ENCODE measurements at places on chromosomes 7 and 10.

- no peak for DNase-seq
These were observed 926 bp upstream of the C7orf33 start for GRCh38 chr7:148589640-148590039.

DNA sequence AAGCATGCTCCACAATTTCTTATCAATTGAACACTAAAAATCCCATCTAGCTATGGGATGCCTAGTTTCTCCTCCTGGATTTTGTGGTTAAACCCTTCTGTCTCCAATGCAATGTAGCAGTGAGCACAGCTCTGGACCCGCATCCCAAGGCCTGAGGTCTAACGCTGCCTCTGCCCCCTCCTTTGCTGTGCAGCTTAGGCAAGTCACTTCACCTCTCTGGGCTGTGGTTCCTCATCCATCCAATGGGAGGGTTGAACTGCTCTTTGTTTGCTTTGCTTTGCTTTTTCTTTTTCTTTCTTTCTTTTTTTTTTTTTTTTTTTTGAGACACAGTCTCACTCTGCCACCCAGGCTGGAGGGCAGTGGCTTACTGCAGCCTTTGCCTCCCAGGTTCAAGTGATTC lies 69.2 kb downstream of the PARP12 start:
- DNase-seq, result no peak

- DNase-seq, result no peak
These were observed 755.3 kb upstream of the GALNT17 start for GRCh38 chr7:70376561-70377031.

DNA sequence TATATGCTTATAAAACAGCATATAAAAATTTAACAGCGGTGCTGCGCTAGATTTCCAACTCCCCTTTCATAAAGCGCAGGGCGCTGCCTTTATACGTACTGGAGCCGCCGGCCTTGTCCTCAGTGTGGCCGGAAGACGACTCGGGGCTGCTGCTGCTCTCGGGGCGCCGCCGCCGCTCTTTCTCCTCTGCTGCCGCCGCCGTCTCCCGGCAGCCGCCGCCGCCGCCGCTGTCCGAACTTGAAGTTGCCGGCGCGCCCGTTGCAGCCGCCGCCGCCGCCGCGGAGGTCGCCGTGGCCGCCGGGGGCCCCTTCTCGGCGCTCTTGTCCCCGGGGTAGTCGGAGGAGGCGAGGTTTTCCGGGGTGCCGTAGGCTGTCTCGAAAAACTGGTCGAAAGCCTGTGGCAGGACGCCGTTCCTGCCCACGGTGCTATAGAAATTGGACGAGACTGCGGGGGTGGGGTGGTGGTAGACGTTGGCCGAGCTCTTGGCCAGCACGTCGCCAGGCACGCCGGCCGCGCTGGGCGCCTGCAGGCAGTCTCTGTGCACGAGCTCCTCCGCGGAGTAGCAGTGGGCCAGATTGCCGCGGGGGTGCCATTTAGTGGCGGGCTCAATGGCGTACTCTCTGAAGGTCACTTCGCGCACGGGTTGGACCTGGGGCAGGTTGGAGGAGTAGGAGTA lies 557 bp downstream of the HOXA11 start:
- DNase-seq, result peak; percentile 70

DNA sequence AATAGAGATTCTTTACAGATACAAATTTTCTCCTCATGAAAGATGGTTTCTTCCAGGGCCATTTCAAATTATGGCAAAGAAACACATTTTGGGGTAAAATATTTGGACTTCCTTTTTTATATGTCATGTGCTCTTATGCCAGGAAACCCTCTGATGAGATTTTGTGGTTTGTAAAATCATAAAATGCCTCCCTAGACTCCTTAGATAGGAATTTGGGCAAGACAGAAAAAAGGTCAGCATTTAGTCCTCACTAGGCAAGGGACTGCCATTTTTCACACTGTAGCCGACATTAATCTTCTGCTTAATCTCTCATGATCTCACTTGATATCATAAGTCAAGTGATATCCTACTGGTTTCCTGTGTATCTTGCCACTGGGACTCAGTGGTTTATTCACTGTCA lies 286.4 kb downstream of the ARHGAP12 start:
- DNase-seq, result no peak

DNA sequence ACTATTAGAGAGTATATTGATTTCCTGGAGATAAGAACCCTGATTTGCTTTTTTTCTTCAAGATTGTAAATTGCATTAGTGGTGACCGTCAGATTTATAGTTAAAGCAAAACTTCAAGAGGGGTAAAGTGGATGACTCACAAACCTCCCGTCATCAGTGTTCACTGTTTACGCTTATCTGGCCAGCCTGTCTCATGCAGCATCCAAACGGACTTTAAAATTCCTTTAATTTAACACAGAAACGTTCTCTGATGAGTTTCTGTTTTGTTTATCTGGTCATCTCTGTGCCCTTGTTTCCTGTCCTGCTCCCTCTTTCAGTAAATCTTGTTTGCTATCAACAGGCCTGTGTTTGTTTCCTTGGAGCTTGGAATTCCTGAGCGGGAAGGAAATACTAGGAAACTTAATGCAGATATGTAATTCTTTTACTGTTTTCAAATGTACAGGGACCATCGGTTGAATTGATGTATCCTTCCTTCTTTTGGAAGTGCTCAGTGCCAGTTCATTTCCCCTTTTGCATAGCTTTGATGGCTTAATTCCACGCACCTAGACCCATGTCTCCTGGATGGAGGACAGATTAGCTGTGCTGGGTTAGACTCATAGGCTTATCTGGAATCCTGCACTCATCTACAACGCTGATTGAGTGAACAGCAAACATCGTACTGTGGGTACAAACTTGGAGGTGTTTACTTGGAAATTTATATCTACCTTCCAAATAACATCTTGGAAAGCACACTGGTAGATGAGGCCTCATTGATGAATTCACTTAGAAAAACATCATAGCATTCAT lies 21.3 kb downstream of the PTPRE start:
- no peak for DNase-seq

DNA sequence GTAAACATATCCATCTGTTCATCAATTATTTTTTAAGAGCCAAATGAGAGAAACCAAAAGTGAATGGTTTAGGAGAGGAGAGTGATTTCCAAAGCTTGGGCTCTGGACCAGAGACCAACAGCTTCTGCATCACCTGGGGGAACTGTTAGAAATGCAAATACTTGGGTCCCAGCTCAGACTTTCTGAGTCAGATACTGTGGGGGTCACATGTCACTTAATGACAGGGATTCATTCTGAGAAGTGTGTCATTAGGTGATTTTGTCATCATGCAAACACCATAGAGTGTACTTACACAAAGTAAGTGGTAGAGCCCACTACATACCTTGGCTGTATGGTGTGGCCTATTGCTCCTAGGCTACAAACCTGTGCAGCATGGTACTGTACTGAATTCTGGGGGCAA lies 128.5 kb upstream of the PRR15 start:
- no peak for DNase-seq

- DNase-seq, result no peak
These were observed 601.3 kb upstream of the GHITM start for GRCh38 chr10:83538047-83538446.

DNA sequence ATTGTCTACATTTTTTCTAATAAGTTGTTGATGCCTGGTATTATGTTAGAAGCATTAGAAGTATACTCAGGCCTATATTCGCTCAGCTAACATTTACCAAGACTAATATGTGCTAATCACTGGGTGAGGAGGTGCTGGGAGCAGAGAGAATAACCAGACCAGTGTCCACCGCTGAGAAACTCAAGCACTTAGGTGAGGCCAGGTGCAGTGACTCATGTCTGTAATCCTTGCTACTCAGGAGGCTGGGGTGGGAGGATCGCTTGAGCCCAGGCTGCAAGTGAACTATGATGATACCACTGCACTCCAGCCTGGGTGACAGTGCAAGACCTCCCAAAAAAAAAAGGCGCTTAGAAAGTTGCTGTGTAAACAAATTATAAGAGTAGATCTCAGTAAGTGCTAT lies 182.2 kb upstream of the AOAH start:
- DNase-seq, result no peak

- peak; percentile 10 for DNase-seq
These were observed 45.4 kb upstream of the MBL2 start for GRCh38 chr10:52818019-52818418.

- no peak for DNase-seq
These were observed 292.9 kb upstream of the PITRM1 start for GRCh38 chr10:3465406-3465891.

DNA sequence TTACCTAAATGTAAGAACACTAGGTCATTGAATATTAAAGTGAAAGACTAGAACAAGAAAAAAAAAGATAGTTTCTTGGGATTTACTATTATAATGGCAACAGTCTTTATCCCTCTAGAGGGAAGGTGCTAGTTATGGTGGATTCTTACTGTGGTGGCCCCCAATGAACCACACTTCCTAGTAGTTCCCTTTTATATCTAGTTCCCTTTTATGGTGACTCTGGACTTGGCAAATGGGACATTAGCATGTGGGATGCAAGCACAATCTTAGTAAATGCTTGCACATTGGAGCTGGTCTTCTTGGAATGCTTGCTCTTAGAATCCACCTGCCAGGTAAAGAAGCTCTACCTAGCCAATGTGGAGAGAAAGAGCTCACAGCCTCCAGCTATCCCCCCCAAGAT lies 430.2 kb downstream of the LRMDA start:
- DNase-seq, result no peak

DNA sequence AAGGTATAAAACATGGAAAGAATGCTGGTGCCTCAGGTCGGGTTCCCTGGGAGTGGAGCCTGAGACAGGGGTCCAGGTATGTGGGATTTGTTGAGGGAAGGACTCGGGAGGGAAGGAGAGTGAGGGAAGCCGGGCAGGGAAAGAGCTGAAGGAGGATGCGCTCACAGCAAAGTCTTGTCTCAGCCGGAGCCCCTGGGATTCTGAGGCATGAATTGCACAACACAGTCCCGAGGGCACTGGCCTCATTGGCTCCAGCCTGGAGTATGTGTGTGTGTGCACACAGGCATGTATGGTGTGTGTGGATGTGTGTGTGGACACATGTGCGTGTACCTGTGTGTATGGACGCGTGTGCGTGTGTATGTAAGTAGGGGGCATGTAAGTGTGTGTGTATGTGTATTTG lies 87.4 kb downstream of the WDFY4 start:
- DNase-seq, result no peak

GRCh38 chr10:119654540-119654939 lies 3.4 kb downstream of the BAG3 start:
- DNase-seq, result no peak

GRCh38 chr7:140673063-140673773 lies 473 bp downstream of the ADCK2 start:
- DNase-seq, result peak; percentile 32

- no peak for DNase-seq
These were observed 125.6 kb downstream of the NT5C2 start for GRCh38 chr10:103067484-103067883.

DNA sequence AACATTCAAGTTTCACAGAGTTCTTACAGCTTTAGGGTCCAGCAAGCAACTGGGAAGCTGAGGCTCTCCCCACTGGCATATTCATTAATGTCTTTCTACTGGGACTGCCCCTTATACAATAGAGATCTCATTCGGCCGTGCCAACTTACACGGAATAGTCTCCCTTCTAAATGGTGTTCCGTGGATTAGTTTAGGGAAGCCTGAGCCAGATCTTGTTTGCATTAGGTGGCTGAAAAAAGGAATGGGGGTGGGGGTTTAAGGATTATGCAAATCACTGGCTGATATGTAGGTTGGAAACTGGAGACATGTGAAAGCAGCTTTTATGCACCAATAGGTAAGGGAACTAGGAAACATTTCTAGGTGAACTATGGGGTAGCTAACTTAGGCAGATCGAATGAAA lies 218.3 kb downstream of the TRIL start:
- DNase-seq, result no peak

DNA sequence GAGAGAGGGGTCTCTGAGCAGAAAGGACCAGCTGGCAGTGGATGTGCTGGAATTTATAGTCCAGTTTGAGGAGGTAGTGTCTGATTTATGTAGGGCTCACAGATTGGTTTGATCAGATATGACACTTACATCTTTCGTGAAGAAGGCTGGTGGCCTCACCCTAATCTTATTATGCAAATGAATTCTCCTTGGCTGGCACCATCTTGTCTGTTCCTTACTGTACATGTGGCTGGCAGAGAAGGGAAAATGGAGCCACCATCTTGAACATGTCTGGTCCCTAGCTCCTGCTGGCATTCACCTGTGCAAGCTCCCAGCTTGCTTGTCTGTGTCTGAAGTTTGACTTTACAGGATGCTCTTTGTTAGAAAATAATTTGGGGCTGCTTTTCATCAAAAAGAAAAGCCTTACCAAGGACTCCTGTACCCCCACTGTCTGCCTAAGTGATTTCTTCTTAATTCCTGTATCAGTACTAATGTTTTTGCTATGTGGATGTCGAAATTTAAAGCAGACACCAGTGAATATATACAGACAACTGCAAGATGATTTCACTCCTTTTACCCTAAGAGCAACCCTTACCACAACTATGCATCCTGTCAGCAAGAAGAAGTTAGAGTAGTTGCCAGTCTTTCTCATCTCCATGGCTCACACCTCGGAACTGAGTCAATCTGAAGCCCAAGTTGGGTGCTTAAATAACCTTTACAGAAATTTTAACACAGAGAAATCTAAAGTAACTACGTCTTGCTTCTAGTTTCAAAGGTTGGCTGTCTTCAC lies 322.0 kb upstream of the SEMA3D start:
- no peak for DNase-seq

GRCh38 chr7:54390565-54390964 lies 151.6 kb upstream of the VSTM2A start:
- DNase-seq, result no peak

GRCh38 chr10:61286686-61287085 lies 166.5 kb downstream of the TMEM26 start:
- no peak for DNase-seq
